Fibroblast of gingiva (primary cell): ENCODE measurements at places on chromosomes 7 and 10.

DNA sequence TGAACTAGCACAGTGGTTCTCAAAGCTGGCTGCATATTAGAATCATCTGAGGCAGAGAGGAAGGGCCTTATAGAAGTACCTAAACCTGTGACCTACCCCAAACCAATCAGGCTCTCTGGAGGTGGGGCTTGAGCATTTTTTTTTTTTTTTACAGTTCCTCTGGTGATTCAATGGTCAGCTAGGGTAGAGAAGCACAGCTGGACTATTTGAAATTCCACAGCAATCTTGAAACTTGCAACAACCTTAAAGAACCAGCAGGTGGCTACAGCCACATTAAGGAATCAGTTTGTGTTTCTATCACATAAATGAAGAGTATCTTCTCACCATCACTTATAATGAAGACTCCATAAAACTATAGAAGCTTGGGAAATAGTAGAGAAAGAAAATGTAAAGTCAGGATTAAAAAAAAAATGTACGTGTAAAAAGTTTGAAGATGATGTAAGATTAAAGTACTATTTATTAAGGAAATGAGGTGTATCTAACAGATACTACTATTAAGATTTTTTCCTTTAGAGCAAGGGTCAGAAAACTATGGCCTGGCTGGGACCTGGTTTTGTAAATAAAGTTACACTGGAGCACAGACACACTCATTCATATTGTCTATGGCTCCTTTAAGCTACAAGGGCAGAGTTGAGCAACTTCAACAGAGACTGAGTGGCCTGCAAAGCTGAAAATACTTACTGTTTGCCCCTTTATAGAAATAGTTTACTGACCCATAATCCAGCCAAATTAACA lies 3.8 kb downstream of the RTKN2 start:
- DNase-seq: peak; percentile 71

DNA sequence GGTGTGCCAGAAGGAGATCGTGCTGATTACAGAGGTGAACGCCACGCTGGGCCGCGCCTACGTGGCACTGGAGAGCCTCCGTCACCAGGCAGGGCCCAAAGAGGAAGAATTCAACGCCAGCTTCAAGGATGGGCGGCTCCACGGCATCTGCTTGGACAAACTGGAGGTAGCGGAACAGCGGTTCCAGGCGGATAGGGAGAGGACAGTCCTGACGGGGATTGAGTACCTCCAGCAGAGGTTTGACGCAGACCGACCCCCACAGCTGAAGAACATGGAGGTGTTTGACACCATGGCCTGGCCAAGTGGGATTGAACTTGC lies 12.1 kb upstream of the ATP6V0E2 start:
- DNase-seq: no peak

GRCh38 chr10:58556516-58557165 lies 44.0 kb downstream of the BICC1 start:
- no peak for DNase-seq

GRCh38 chr10:78134773-78135306 lies 101.2 kb downstream of the RPS24 start:
- no peak for DNase-seq

DNA sequence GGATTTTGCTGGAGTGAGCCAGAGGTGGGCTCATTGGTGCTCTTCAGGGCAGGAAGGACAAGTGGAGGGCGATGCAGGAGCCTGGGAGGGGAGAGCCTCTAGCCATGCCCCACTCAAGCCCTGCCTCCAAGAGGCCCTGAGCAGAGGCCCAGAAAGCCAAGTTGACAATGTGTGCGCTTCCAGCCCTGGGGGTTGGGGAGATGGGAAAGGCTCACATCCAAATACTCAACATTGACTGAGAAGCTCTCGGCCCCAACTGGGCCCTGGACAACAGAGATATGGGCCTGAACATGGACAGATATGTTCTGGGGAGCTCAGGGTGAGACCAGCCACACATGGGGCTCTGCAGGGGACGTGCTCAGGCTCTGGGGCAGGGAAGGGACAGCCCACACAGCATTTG lies 39.0 kb downstream of the FRMPD2 start:
- DNase-seq: no peak

DNA sequence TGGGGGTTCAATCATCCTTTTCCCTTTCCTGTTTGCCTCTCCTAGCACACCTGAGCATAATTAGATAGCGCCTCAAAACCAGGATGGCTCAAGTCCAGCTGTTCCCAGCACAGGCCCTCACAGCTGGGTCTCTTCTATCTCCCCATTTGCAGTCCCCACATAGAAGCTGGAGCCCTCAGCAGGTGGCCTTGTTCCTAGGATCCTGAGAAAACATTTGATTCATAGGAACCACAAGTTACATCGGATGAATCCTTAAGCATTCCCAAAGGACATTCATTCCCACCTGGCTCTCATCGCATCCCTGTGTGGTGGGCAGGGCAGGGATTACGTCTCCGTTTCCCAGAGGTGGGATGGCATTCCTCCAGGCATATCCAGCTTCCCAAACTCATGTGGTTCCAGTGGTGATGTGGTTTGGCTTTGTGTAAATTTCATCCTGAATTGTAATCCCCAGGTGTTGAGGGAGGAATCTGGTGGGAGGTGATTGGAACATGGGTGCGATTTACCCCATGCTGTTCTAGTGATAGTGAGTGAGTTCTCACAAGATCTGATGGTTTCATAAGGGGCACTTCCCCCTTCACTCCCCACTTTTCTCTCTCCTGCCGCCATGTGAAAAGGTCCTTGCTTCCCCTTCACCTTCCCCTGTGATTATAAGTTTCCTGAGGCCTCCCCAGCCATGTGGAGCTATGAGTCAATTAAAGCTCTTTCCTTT lies 49.8 kb upstream of the LEP start:
- no peak for DNase-seq

GRCh38 chr7:158185653-158186052 lies 402.0 kb downstream of the PTPRN2 start:
- no peak for DNase-seq

DNA sequence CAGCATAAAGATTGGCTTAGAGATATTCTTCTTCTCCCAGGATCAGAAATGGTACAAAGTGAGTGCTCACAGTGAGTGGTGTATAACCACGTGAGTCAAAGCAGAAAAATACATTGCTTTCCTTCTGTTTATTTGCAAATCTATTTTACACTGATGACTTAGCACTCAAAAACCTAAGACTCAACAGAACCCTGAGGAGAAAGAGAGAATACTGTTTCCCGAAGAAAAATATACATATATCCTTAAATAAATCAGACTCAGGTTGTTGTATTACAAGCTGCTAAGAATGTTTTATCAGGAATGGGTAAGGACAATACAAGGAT lies 48.7 kb downstream of the ODAD2 start:
- no peak for DNase-seq

DNA sequence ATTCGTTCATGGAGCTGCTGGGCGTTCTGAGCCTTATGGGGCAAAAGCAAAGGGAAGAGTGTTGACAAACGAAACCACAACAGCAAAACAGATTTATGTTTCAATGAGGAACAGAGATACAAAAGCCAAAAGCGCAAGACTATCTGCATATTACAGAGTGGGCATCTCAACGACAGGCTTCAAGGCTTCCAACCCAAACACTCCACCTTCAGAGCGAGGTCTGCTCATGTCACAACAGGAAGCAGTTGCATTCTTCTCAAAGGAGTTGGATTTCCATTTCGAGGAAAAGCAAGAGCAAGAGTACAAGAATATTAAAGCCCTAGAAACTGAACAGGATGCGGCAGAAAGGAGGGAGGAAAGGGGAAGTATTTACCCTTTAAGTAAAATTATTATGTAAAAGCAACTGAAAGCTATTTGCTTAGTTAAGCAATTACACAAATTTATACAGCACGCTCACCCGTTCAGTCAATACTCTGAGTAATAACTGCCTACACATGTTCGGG lies 189.3 kb downstream of the ELMO1 start:
- DNase-seq: no peak

DNA sequence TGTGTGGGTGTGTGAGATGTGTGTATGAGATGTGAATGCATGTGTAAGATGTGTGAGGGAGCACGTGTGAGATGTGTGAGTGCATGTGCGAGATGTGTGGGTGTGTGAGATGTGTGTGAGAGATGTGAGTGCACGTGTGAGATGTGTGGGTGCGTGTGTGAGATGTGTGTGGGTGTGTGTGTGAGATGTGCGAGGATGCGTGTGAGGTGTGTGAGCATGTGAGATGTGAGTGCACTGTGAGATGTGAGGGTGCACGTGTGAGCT lies 31.0 kb downstream of the PPIF start:
- no peak for DNase-seq

GRCh38 chr10:61592581-61592980 lies 70.1 kb upstream of the CABCOCO1 start:
- no peak for DNase-seq

DNA sequence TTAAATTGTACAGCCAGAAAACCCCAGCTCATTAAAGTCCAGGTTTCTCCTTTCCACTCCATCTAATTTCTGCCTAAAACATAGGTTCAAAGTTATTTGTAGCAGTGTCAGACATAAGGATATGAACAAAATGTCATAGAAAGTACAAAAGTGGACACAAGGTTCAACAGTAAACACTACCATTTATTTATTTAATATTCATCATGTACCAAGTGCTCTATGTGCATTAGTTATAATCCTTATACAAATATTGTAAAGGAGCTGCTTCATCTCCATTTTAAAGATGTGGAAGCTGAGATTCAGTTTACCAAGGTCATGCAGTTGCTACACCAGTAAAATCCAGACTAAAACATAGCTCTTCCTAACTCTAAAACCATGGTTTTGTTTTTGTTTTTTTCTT lies 52.0 kb upstream of the CDK1 start:
- DNase-seq: no peak

- no peak for DNase-seq
These were observed 4.6 kb upstream of the RHEB start for GRCh38 chr7:151524331-151524730.

DNA sequence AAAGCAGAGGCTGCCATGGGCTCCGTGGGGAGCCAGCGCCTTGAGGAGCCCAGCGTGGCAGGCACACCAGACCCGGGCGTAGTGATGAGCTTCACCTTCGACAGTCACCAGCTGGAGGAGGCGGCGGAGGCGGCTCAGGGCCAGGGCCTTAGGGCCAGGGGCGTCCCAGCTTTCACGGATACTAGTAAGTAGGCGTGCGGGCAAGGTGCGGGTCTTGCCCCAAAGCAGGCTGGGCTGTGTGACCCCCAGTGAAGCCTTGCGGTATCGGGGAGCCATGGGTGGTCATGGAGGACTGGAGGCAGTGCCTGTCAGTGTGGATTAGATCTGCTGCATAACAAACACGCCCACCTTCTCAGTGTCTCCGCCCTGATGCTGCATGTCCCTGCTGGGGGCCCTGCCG lies 5.1 kb downstream of the SLC29A4 start:
- no peak for DNase-seq

- DNase-seq: no peak
These were observed 130.0 kb downstream of the PLXNA4 start for GRCh38 chr7:132446260-132446659.

- DNase-seq: peak; percentile 94
These were observed 73.4 kb downstream of the AHR start for GRCh38 chr7:17371671-17372524.
